ENCODE measurements at places on chromosomes 2 and 18. TPM values are rescaled to one million over a fixed set of nuclear protein-coding genes. Genes with fewer than 3 reads are reported as not detected.
A peak's percentile ranks its signal among the peaks of the same experiment; 100 is the strongest.

GRCh38 chr2:225137971-225138370 is 95.7 kb upstream of the DOCK10 start:
- H3K36me3 ChIP-seq, result no peaks in the 10 kb centered on the region
- no peaks in the 10 kb centered on the region for H3K4me1 ChIP-seq
- no peaks in the 10 kb centered on the region for H3K27me3 ChIP-seq

- no peak overlapping the region for H3K4me3 ChIP-seq
- H3K27me3 ChIP-seq, result no peaks in the 10 kb centered on the region
- no peak for DNase-seq
- no peaks in the 10 kb centered on the region for H3K36me3 ChIP-seq
These were observed 170.4 kb upstream of the MYCN start for GRCh38 chr2:15769676-15770547.

- DNase-seq, result no peak
- no peaks in the 10 kb centered on the region for H3K36me3 ChIP-seq
- H3K4me1 ChIP-seq, result peaks cover 3% of the 10 kb centered on the region
- no peak overlapping the region for H3K27ac ChIP-seq
These were observed 16.8 kb downstream of the GULP1 start for GRCh38 chr2:188308483-188308882.

Gene IL36A
- total RNA-seq, result not detected

Gene LBX2
- not detected for total RNA-seq

DNA sequence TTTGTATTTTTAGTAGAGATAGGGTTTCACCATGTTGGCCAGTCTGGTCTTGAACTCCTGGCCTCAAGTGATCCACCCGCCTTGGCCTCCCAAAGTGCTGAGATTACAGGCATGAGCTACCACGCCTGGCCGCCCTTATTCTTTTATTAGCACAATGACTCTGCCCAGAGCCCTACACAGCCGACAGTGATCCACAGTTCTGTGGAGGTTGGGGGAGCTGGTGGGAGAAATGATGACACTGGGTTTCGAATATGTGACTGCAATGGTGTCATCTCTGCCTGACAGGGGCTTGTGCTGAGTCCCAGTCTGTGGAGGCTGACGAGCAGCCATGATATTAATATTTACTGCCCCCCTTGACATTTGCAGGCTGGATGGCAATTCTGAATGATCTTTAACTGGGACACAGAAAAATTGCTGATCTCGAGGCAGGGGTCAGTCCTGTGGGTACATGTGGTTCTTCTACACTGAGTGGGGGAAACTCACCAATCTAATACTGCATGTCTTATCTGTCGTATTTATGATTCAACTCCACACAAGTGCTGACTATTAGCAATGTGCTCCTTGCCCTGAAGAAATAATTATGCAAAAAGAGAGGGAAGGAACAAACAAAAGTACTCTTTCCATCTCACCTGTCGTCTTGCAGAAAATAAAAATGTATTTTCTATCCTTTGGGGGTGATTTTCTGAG is 6.3 kb upstream of the CTAGE1 start:
- H3K36me3 ChIP-seq, result no peaks in the 10 kb centered on the region
- H3K27ac ChIP-seq, result no peak overlapping the region
- H3K27me3 ChIP-seq, result no peaks in the 10 kb centered on the region
- H3K4me3 ChIP-seq, result no peak overlapping the region
- H3K4me1 ChIP-seq, result peaks cover 8% of the 10 kb centered on the region

- peak; percentile 18 for DNase-seq
- H3K27me3 ChIP-seq, result no peaks in the 10 kb centered on the region
- H3K4me3 ChIP-seq, result no peak overlapping the region
- H3K27ac ChIP-seq, result peak overlapping the region; percentile 38
- H3K36me3 ChIP-seq, result no peaks in the 10 kb centered on the region
- peaks cover 23% of the 10 kb centered on the region for H3K4me1 ChIP-seq
These were observed 173.8 kb upstream of the BCL2L11 start for GRCh38 chr2:110946902-110947301.

DNA sequence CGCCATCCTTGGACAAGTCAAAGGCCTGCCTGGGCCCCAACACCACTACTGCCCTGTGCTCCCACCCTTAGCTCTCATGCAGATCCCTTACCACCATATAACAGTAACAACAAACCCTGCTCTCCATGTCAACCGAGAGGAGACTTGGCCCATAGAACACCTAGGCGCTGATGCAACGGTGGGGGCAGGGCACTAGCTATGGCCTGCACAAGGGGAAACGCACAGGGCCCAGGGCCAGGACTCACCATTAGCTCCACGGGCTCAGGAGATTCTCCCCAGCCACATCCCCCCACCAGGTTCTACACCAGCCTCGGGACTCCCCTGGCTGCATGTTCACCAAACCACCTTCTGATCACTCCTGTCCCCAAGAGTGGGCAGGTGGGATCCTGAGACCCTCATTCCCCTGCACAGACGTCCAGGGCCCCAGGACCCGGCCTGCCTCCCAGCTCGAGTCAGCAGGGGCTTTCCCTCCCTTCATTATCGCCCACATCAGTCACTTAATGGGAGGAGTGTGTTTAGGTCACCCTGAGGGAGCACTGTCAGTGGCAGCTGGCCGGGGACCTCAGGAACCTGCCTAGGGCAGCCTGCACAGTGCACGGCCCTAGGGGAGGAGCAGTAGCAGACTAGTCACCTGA is 29.3 kb downstream of the ANKMY1 start:
- H3K4me3 ChIP-seq, result no peak overlapping the region
- H3K27ac ChIP-seq, result no peak overlapping the region
- H3K36me3 ChIP-seq, result no peaks in the 10 kb centered on the region
- DNase-seq, result no peak
- H3K27me3 ChIP-seq, result no peaks in the 10 kb centered on the region

- no peak for DNase-seq
- peaks cover 6% of the 10 kb centered on the region for H3K4me1 ChIP-seq
- H3K36me3 ChIP-seq, result no peaks in the 10 kb centered on the region
- H3K27me3 ChIP-seq, result no peaks in the 10 kb centered on the region
These were observed 90.5 kb downstream of the ASAP2 start for GRCh38 chr2:9297156-9297555.

- peaks cover 77% of the 10 kb centered on the region for H3K4me1 ChIP-seq
- no peak for DNase-seq
- peak overlapping the region; percentile 53 for H3K27ac ChIP-seq
These were observed 113.0 kb downstream of the RBMS1 start for GRCh38 chr2:160380611-160381010.

DNA sequence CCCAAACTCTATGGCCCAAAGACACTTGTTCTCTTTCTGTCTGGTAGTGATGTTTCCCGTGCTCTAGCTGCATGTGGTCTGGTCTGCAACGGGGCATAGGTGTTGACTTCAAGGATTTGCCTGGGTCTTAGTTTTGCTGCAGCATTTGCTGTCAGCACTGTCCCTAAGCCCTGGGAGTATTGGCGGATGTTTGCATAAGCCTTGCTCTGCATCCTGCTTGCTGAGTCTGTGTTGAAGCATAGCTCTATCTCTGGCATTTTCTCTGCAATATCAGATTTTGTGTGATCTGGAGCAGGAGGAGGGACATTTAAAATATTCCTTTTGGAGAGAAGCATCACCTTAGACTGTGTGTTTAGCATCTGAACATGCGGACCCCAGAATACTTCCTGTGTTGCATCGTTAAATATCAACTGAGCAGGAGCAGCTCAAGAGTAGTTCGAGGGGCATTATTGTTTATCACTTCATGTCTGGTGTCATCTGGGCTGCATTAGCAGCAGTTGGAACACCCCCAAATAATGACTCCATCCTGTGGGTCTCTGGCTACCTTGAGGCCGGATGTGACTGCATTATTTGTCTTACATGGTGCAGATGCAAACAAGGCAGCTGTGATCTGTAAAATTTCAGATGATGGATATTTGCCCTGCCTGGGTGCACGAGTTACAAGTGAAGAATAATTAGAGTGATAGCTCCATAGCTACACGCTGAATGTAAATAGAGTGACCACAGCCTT is 231.7 kb downstream of the TRIB2 start:
- no peaks in the 10 kb centered on the region for H3K27me3 ChIP-seq
- DNase-seq, result no peak
- no peaks in the 10 kb centered on the region for H3K4me1 ChIP-seq
- H3K36me3 ChIP-seq, result no peaks in the 10 kb centered on the region
- no peak overlapping the region for H3K4me3 ChIP-seq
- H3K27ac ChIP-seq, result no peak overlapping the region

DNA sequence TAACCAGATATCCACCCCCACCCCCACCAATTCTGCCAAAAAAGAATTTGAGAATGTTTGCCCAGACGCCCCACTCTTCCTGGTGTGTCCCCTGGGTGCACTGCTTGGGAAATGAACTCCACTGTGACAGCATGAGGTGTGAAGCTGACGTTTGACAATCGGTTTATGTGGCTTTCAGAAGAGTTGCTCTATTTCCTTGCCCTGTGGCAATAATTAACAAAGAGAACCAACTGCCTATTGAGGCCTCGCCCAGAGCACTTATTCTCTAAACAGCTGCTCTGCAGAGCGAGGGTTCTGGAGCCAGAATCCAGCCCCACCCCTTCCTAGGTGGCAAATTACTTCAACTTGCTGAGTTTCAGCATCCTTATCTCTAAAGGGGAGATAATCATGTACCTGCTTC is 115.8 kb upstream of the SIX3 start:
- H3K4me3 ChIP-seq, result no peak overlapping the region
- H3K4me1 ChIP-seq, result no peaks in the 10 kb centered on the region

- H3K4me1 ChIP-seq, result no peaks in the 10 kb centered on the region
- no peaks in the 10 kb centered on the region for H3K36me3 ChIP-seq
- H3K4me3 ChIP-seq, result no peak overlapping the region
- no peak overlapping the region for H3K27ac ChIP-seq
- H3K27me3 ChIP-seq, result no peaks in the 10 kb centered on the region
- no peak for DNase-seq
These were observed 49.2 kb downstream of the SLC4A3 start for GRCh38 chr2:219676586-219676985.

Gene SCYGR4
- not detected for total RNA-seq

DNA sequence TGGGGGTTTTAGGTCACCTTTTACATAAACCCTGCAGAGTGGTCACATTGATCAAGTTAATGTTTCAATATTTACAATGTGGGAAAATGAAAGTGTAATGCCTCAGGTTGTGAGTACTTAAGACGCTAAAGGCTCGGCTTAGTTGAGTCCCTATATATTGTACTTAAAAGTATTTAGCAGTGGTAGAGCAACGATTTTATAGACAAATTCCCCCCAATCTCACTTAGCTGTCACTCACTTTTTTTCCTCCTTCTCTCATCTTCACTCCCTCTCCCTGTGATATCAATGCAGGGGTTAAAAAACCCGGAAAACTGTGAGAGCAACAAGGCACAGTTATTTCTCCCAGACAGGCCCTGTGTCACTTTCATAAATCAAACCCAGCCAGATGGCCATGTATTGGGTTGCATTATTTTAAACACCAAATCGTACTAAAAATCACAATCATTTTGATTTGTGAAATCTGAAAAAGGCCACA is 5.4 kb downstream of the POU3F3 start:
- no peak for DNase-seq
- H3K27me3 ChIP-seq, result peaks cover 88% of the 10 kb centered on the region
- H3K4me3 ChIP-seq, result no peak overlapping the region
- H3K4me1 ChIP-seq, result peaks cover 13% of the 10 kb centered on the region
- no peaks in the 10 kb centered on the region for H3K36me3 ChIP-seq

Gene SKA1
- 0.15 TPM for total RNA-seq

DNA sequence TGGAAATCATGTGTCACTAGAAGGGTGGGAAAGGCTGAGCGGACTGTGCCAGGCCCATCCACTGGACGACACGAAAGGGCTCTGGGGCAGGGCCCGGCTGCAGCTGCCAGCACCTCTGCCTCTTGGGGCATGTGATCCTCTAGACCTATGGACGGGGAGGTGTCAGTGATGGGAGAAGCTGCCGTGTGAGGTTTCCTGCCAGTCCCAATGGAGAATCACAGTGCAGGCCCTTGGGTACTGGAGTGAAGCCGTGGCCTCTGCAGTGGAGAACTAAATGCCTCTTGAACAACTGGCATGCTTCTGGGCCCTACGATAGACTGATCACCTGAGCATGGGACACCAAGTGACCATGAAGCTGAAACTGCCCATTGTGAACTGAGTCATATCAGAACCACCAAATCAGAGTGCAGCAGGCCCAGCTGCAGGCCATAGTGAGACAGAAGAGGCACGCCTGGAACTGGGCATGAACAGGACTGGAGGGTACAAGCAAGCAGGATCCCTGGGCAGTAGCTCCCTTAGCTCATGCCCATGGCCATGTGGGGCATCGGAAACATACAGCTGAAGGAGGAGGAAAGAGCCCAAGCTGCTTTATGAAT is 18.8 kb upstream of the RHOB start:
- H3K36me3 ChIP-seq, result no peaks in the 10 kb centered on the region
- H3K4me1 ChIP-seq, result peaks cover 16% of the 10 kb centered on the region
- no peaks in the 10 kb centered on the region for H3K27me3 ChIP-seq
- DNase-seq, result no peak
- no peak overlapping the region for H3K27ac ChIP-seq
- H3K4me3 ChIP-seq, result no peak overlapping the region

Gene GCG
- not detected for total RNA-seq

DNA sequence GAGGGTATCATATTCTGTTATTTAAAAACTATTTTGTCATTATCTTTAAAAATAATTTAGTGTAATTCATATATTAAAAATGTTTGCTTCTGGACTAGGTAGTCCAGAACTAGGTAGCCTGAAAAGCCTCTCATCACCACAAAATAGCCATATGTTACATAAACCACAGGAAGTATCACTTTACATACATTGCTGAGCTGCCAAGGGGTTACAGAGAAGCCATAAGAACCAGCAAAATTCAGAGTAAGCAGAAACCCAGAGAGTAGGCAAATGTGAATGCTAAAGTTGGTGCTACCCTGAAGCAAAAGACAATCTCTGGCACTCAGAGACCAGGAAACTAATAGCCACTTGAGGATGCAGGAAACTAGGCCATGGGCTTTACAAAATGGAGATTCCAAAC is 60.9 kb downstream of the LOXHD1 start:
- H3K27ac ChIP-seq, result no peak overlapping the region
- H3K4me1 ChIP-seq, result no peaks in the 10 kb centered on the region
- H3K27me3 ChIP-seq, result no peaks in the 10 kb centered on the region
- no peak overlapping the region for H3K4me3 ChIP-seq

Gene FASTKD2
- 68.6 TPM for total RNA-seq

All from gastrocnemius medialis (tissue), 4 donors.